Foreskin fibroblast (primary cell): ENCODE measurements at places on chromosomes 7 and 10.

DNA sequence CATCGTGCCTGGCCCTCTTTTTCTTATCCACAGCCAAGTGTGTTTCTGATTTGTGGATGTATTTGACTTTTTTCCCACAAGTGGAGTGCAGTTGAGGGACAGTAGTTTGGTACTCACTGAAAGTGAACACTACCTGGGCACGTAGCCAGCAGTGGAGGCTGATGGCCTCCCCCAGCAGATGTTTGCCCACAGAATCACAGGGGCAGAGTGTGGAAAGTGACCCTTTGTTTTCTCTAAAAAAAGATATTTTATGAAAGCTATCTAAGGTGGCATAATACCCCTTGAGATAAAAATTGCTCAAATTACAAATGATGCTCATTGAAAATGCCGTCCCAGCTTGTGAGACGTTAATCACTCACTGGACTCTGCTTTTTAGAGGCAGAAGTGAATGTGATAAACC is 29.1 kb downstream of the WDR37 start:
- DNase-seq = no peak

- DNase-seq = no peak
These were observed 161.4 kb downstream of the PRKCQ start for GRCh38 chr10:6418613-6419216.

- DNase-seq = no peak
These were observed 160.5 kb downstream of the WDR37 start for GRCh38 chr10:1216574-1217236.

DNA sequence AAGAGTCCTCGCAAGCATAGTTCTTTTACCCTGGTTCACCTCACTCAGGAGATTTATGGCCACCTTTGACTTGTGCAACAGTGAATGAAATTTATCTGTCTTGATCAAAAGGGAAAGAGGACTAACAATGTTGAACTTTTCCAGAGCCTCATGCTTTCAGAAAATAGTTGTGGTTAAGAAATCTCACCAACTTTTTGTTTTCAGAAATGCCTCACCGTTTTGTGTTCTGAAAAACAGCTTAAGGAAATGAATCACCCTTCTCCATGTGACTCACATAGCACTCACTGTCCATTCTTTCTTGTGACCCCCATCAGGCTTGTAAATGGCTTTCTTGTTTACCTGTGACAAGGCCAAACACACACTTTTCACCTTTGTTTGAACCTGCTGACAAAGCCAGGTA is 148.6 kb upstream of the FAM3C start:
- DNase-seq = peak; percentile 78

GRCh38 chr10:123882681-123883445 is 8.7 kb downstream of the CPXM2 start:
- DNase-seq = no peak

- no peak for DNase-seq
These were observed 2.3 kb downstream of the ARHGAP22 start for GRCh38 chr10:48602401-48603135.

DNA sequence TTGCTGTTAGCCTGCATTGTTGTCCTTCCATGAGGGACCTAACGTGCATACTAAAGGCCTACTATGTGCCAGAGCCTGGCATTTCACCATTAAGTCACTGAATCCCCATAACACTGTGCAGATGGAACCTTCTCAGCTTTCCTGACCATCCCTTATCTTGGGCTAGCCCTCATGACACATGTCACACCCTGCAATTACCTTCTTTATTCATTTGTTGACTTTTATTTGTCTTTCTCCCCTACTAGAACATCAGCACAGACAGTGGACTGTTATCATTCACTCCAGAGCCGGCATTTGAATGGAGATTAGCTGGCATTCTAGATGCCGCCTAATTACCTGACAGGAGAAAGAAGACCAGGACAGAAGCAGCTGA is 471.1 kb upstream of the GALNT17 start:
- no peak for DNase-seq

- DNase-seq = peak; percentile 71
These were observed 464.0 kb downstream of the INHBA start for GRCh38 chr7:41238851-41239331.

GRCh38 chr10:71740069-71740653 is 20.6 kb upstream of the C10orf105 start:
- peak; percentile 83 for DNase-seq

DNA sequence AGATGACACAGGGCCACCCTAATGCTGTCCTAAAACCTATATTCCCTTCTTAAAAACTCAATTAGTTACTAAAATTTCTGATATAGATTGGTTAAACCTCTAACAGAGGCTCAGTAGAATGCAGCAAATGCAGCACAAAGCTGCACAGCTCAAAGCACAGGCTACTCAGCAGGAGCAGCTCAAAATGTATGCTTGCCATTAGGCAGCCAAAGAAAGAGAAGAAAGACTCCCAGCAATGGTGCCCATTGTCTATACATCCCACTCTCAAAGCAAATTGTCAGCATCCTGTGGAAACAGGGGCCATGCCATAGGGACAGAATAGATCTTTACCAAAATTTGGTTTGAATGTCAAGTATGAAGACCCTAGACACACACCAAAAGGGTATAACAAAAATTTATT is 73.5 kb downstream of the TFPI2 start:
- no peak for DNase-seq

- peak; percentile 58 for DNase-seq
These were observed 45.3 kb downstream of the ZNF777 start for GRCh38 chr7:149415391-149416071.

- DNase-seq = no peak
These were observed 960.7 kb upstream of the CELF2 start for GRCh38 chr10:10056961-10057360.

GRCh38 chr7:522071-522950 is 2.7 kb upstream of the PDGFA start:
- DNase-seq = no peak
